ENCODE measurements at places on chromosomes 12 and 14. TPM values are rescaled to one million over a fixed set of nuclear protein-coding genes. Genes with fewer than 3 reads are reported as not detected.

The KRT71 gene
- not detected for total RNA-seq

The MYO1A gene
- under 0.01 TPM for total RNA-seq

The TPPP2 gene
- not detected for total RNA-seq

The SYCP3 gene
- total RNA-seq, result not detected

The PPP1R1A gene
- total RNA-seq, result not detected

The WSCD2 gene
- total RNA-seq, result not detected

The MLF2 gene
- 115 TPM for total RNA-seq

The DNAI7 gene
- under 0.01 TPM for total RNA-seq

The REP15 gene
- 5.4 TPM for total RNA-seq

The TMEM30B gene
- 0.13 TPM for total RNA-seq

The STYK1 gene
- total RNA-seq, result 3.2 TPM

The RPL41 gene
- total RNA-seq, result 2,425 TPM

The ENDOU gene
- total RNA-seq, result under 0.01 TPM

The IFI27L2 gene
- total RNA-seq, result 5.2 TPM

The BBOF1 gene
- total RNA-seq, result 0.77 TPM

The EPYC gene
- total RNA-seq, result not detected

The PLCZ1 gene
- total RNA-seq, result not detected

The AQP5 gene
- under 0.01 TPM for total RNA-seq

The DPY19L2 gene
- total RNA-seq, result 0.26 TPM

The SLC17A8 gene
- not detected for total RNA-seq

The RPGRIP1 gene
- total RNA-seq, result 0.39 TPM

The OTX2 gene
- total RNA-seq, result not detected

The CCDC38 gene
- not detected for total RNA-seq

The KCNK10 gene
- not detected for total RNA-seq

The SYT1 gene
- total RNA-seq, result 6.3 TPM

The CRADD gene
- 9.6 TPM for total RNA-seq

The OLR1 gene
- not detected for total RNA-seq

The BCDIN3D gene
- 1.8 TPM for total RNA-seq

The ART4 gene
- total RNA-seq, result 91.9 TPM

The FLVCR2 gene
- 1.8 TPM for total RNA-seq

The GSG1 gene
- total RNA-seq, result not detected

The KLRB1 gene
- total RNA-seq, result not detected

The P3H3 gene
- total RNA-seq, result 22.6 TPM

The TMEM233 gene
- total RNA-seq, result 0.89 TPM

The ANKS1B gene
- total RNA-seq, result 0.38 TPM

The GNG2 gene
- total RNA-seq, result 4.6 TPM

The CD27 gene
- total RNA-seq, result not detected

The CCDC177 gene
- not detected for total RNA-seq

The PEX5 gene
- 31.6 TPM for total RNA-seq

The KRT74 gene
- total RNA-seq, result not detected

The CCND2 gene
- total RNA-seq, result 90.6 TPM

The BMP4 gene
- total RNA-seq, result 17.8 TPM

The PAX9 gene
- total RNA-seq, result not detected

The HCFC2 gene
- 17.4 TPM for total RNA-seq

The DHH gene
- 0.25 TPM for total RNA-seq

The TEAD4 gene
- total RNA-seq, result 20.8 TPM

The SCNN1A gene
- under 0.01 TPM for total RNA-seq

The SLCO1B1 gene
- not detected for total RNA-seq

All from dermis microvascular lymphatic vessel endothelial cell (primary cell).